ENCODE measurements at places on chromosomes 5 and 9.

DNA sequence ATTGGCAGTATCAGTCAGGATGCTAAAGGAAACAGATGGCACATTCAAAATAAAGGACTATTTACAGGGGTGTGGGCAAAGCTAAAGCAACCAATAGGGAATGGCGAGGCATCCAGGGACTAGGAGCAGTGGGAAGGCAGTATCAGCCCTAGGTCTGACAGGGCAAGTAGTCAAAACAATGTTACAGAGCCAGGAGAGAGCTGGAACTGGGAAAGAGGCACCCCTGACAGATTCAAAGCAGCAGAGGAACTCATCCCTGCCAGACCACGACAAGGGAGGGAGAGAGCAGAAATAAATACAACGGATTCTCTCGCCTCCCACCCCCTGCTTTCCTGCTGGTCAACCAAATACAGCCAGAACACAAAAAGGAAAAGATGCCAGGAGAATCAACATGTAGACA, 371.5 kb downstream of the NR2F1-AS1 start:
- DNase-seq: no peak

GRCh38 chr5:151078490-151079262, 2.2 kb downstream of the TNIP1 start:
- DNase-seq: peak; percentile 83

DNA sequence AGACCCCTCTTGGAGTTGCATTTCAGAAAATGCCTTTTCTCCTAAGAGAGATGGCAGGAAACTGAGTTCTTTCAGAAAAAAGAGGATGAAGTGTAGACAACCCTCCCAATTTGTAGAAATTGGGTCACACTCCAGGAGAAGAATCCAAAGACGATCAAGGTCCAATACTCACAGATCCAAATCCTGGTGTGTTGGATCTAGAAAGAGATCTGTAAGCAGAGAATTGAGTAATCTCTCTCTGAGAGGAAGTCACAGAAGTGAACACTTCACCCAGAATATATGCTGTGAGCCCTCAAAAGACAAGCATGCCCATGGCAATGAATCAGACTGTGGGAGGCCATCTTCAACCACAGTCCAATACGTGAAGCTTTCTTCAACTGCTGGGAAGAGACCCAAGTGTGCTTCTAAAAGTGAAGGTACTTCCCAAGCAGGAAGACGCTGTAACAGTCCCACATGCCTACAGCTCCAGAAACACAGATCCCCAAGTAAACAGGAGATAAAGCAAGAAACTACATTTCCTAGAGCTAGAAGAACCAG, 182.7 kb downstream of the SMC2 start:
- no peak for DNase-seq

DNA sequence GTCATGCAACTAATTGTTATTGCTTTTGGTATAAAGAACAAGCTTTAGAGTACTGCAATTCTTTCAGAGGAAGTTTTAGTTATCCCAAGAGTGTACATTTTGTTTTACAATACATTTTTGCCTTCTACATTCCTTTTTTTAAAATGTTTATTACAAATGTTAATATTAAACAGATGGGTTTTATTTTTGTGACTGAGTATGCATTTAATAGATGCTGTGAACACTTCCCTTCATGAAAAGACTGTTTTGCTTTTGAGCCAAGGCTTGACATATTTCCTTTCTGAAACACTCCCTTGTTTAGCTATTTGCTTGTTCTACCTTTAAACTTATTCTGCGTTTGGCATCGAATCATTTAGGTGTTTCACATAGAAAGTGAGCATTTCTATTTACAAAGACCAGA, 14.8 kb upstream of the ZNF474 start:
- no peak for DNase-seq

- DNase-seq: peak; percentile 52
Observed at GRCh38 chr5:138032028-138032571, 779 bp downstream of the FAM13B start.
